ENCODE measurements at places on chromosomes 5 and 9. TPM values are rescaled to one million over a fixed set of nuclear protein-coding genes. Genes with fewer than 3 reads are reported as not detected.

- no peak for DNase-seq
These were observed 5.6 kb downstream of the GOLPH3 start for GRCh38 chr5:32168460-32169033.

- DNase-seq = no peak
These were observed 248.9 kb downstream of the PIK3R1 start for GRCh38 chr5:68464424-68464823.

The FCN2 gene
- not detected for total RNA-seq

- DNase-seq = no peak
These were observed 112.7 kb downstream of the OSTF1 start for GRCh38 chr9:75200892-75201470.

GRCh38 chr5:112165897-112166737 is 253.0 kb downstream of the EPB41L4A start:
- DNase-seq = no peak

The STK32A gene
- total RNA-seq = 0.87 TPM

- DNase-seq = no peak
These were observed 90.1 kb downstream of the CRB2 start for GRCh38 chr9:123445981-123446610.

The ECSCR gene
- total RNA-seq = 565 TPM

DNA sequence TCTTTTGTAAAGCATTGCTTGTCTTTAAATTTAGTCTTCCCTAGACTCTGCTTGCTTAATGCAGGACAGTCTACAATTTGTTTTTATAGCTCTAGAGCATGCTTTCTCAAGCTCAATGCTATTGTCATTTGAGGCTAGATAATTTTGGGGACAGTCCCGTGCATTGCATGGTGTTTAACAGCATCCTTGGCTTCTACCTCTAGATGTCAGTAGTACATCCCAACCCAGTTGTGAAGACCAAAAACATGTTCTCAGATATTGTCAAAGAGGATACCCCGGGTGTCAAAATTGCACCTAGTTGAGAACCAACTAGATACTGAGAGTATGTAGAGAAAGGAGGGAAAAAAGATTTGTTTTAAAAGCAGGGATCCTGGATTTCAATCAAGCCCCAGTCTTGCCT is 277.5 kb downstream of the CEMIP2 start:
- DNase-seq = no peak

DNA sequence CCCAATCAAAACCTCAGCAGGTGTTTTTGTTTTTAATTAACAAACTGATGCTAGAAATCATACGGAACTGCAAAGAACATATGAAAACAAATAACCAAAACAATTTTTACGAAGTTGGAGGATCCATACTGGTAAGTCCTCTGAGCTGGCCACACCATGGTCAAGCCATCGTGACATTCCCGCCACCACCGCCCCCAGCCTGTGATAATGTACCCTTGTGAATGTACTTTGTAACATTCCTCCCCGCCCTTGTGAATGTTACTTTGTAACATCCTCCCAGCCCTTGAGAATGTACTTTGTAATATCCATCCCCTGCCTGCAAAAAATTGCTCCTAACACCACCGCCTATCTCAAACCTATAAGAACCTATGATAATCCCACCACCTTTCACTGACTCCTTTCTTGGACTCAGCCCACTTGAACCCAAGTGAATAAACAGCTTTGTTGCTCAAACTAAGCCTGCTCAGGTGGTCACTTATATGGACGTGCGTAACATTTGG is 63.3 kb downstream of the RAPGEF6 start:
- DNase-seq = no peak

The FAM78A gene
- total RNA-seq = 73.4 TPM

The TNFSF8 gene
- not detected for total RNA-seq

The IER5L gene
- 5.2 TPM for total RNA-seq

The CARD9 gene
- total RNA-seq = 0.41 TPM

GRCh38 chr9:134247918-134248631 is 78.2 kb upstream of the RXRA start:
- no peak for DNase-seq

The ACSL6 gene
- 0.80 TPM for total RNA-seq

- DNase-seq = peak; percentile 30
These were observed 88.9 kb downstream of the PCSK5 start for GRCh38 chr9:75979362-75979761.

GRCh38 chr9:87751423-87751822 is 25.5 kb downstream of the CTSL start:
- no peak for DNase-seq

DNA sequence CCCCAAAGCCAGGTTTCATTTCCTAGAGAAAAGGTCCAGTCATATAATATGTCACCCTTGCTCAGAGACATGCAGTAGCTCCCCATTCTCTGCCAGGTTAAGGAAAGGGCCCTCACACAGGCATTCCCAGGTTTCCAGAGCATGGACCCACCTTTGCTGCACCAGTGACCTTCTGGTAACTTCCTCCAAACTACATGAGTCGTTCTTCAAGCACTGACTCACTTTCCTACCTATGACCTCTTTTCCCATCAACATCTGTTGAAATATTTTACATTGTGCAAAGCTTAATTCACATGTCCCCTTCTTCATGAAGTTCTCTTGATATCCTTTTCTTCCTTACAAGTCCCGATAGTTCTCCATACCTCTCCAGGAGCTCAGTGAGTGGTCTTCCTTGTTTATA is 25.9 kb downstream of the SH3TC2 start:
- no peak for DNase-seq

DNA sequence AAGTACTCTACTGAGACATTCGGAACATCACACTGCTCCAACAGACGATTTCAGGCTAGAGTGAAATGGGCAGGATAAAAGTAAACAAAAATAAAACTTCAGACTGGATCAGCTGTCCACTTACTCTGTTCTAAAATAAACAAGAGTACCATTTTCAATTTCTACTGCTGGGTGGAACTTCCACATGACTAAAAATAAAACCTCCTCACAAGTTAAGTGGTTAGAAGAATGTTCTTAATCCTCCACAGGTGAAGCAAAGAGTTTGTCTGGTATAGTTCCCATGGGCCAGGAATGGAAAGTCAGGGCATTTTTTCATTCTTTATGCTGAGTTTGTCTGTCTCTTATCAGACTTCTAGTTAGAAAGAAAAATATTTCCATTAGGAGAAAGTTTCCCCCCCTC is 15.7 kb downstream of the NUDT12 start:
- DNase-seq = no peak

- no peak for DNase-seq
These were observed 79.4 kb downstream of the NLN start for GRCh38 chr5:65801352-65801783.

- DNase-seq = peak; percentile 22
These were observed 95.8 kb upstream of the KLF9 start for GRCh38 chr9:70510157-70510770.

The CD180 gene
- not detected for total RNA-seq

The ANKRD31 gene
- 0.05 TPM for total RNA-seq

The GAS1 gene
- total RNA-seq = 11.2 TPM

DNA sequence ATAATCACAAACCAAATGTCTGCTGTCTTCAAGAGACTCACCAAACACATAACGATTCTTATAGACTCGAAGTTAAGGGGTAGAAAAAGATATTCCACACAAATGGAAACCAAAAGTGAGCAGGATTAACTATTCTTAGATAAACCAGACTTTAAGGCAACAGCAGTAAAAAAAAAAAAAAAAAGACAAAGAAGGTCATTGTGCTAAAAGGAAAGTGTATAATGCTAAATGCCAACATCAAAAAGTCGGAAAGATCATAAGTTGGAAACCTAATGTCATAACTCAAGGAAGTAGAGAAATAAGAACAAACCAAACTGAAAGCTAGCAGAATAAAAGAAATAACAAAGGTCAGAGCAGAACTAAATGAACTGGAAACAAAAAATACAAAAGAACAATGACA is 714.6 kb downstream of the SEMA5A start:
- DNase-seq = no peak

The DBH gene
- 0.08 TPM for total RNA-seq

GRCh38 chr9:33435821-33436277 is 11.5 kb downstream of the AQP3 start:
- no peak for DNase-seq

All from endothelial cell (in vitro differentiated cells).